Stimulated activated naive CD8-positive, alpha-beta T cell treated with anti-CD3 and anti-CD28 coated beads, Interleukin-15, amount 100 ng/mL, for 72 hours (primary cell): ENCODE measurements at places on chromosomes 5 and 9.

GRCh38 chr5:147520450-147520849, 10.6 kb upstream of the DPYSL3 start:
- no peak for DNase-seq

- DNase-seq = no peak
Observed at GRCh38 chr5:119288379-119289033, 67.3 kb upstream of the TNFAIP8 start.

DNA sequence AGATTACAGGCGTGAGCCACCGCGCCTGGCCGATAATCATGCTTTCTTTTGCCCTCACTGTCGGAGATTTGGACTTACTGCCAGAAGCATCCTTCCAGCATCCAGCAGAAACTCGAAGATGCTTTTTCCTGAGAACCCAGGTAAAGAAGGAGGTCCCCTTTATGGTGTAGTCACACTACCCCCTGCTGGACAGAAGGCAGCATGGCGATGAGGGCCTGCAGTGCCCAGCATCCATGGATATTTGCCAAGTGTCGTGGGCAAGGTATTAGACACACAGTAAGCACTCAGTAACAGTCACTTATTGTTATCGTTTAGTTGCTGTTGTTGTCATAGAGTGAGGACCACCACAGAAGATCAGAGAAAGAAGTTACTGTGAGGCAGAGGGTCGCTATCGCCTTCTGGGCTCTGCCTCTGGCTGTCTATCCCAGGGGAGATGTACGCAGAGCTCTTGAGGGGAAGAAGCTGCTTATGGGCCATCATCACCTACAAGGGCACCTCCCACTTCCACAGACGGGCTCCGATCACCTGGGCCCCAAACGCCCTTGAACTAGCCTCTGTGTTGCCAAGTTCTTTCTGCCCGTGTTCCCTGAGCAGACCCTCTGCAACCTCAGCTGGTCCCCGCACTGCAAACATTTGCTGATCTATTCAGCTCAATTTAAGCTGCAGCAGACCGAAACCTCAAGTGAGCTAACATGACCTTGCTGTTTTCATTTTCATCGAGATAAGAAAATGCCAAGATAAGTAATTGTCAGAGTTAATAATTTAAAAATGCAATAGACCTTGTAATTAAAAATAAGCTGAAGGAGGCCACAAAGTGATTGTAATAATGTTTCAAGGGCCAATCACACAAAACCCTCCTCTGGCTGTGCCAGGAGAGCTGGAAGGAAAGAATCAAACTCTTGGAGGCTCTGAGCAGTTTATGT, 23.9 kb downstream of the C5orf15 start:
- DNase-seq = peak; percentile 63

- DNase-seq = no peak
Observed at GRCh38 chr5:96901384-96901783, 25.1 kb downstream of the ERAP2 start.

- DNase-seq = no peak
Observed at GRCh38 chr5:109826426-109826825, 136.7 kb downstream of the MAN2A1 start.

- no peak for DNase-seq
Observed at GRCh38 chr9:107007402-107007801, 144.4 kb downstream of the ZNF462 start.

- DNase-seq = no peak
Observed at GRCh38 chr9:20597862-20598261, 24.4 kb downstream of the MLLT3 start.

- no peak for DNase-seq
Observed at GRCh38 chr9:95029288-95029687, 288.2 kb downstream of the FANCC start.
